ENCODE measurements at places on chromosomes 1 and 21.

DNA sequence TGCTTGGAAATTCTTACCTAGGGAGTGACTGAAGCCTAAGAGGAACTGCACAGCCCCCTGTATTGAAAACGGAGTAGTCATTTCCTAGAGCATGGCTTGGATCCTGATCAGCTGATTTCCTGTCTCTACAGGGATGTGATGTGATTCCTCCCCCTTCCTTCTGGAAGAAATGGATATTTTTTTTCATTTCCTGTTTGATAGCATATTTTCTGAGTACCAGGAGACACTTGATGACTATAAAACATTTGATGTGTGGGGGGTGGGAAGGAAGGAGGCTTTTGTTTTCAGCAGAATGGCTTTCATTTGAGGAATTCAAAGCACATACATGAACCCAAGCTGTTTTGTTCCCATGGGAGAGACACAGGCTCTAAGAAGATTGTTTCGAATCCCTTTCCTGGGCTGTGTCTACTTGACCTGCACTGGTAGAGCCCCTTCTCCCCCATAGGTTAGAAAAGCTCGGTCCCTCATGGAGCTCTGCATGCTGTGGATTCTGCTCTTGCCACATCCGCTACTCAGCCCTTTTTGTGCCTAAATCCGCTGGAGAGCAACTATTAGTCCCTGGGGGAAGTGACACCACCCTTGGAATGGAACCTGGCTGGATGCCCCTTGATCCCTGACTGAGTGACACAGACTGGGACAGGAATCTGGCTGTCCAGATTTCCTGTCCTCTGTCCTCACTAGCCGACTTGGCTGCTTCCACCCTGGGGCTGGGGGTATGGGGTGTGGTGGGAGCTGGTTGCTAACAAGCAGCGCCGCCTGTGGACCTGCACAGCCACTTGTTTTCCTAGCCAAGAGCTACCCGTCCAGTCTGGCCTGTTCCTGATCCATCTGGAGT is 71.8 kb upstream of the MACF1 start:
- no peak for DNase-seq

DNA sequence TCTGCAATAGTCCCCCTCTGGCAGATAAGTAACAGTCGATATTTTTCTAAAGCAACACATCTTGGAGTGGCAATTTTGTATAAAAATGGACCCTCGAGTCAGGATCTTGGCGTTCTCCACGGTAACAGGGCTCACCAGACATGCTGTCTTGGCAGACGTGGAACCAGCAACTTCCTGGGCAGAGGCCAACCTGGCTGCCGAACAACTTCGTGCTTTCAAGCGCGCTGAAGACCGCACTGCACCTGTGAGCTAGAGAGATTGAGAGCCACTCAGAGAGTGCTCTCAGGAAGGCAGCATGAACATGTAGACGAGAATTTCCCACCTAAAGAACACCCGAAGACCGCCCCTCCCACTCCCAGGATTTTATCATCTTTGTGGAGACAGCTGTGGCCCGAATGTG is 7.3 kb downstream of the C1orf174 start:
- no peak for DNase-seq

DNA sequence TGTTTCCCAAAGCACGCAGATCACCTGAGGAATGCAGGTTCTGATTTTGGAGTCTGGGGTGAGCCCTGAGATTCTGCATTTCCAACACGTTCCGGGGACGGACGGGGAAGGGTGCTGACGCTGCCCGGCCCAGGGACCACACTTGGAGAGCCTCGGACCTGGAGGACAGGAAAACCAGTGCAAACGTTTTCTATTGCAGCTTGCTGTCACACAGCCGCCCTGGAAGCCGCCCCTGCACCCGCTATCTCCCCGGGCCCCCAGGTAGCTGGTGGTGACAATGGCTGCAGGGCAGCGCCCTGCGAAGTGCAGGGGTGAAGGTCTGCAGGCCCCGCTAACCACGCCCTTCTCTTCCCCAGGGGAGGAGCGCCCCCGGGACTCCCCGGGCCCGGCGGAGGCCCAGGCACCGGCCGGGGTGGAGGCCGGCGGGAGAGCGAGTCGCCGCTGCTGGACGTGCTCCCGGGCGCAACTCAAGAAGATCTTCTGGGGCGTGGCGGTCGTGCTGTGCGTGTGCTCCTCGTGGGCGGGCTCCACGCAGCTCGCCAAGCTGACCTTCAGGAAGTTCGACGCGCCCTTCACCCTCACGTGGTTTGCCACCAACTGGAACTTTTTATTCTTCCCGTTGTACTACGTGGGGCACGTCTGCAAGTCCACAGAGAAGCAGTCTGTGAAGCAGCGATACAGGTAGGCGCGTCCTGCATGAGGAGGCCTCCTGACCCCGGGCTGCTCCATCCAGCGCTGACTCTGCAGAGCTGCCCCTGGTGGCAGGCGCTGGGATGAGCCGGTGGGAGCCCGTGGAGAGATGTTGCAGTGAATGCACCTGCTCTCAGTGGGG is 142.0 kb upstream of the COA6 start:
- DNase-seq, result no peak

- DNase-seq, result no peak
Measured at GRCh38 chr1:184595596-184595995, 159.1 kb downstream of the EDEM3 start.

- DNase-seq, result no peak
Measured at GRCh38 chr1:167510881-167511280, 7.4 kb downstream of the CD247 start.

- DNase-seq, result no peak
Measured at GRCh38 chr1:186033847-186034271, 299.7 kb downstream of the HMCN1 start.

GRCh38 chr1:234603221-234604204 is 6.5 kb downstream of the IRF2BP2 start:
- DNase-seq, result no peak

All from bone marrow (tissue), 2 donors.